Putamen (tissue), 1 donor: ENCODE measurements at places on chromosomes 6 and 20.

DNA sequence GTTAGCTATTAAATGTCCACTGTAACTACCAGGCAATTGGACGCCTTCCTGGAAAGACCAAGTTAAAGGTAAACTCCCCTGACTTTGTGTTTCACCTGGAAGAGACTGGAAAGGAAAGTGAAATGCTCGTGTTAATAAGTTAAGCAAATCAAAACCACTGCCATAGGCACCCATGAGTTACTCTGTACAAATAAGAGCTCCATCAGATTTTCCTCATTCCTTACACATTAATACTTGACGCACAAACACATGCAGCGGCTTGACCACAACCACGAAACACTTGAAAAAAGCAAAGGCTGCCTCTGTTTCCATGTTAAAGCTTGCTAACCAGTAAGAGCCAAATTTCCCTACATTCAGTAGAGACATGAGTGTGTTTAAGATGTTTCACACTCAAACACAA, 19.8 kb downstream of the GCM1 start:
- DNase-seq = no peak

GRCh38 chr6:70725817-70726415, 58.2 kb downstream of the SMAP1 start:
- DNase-seq = no peak

DNA sequence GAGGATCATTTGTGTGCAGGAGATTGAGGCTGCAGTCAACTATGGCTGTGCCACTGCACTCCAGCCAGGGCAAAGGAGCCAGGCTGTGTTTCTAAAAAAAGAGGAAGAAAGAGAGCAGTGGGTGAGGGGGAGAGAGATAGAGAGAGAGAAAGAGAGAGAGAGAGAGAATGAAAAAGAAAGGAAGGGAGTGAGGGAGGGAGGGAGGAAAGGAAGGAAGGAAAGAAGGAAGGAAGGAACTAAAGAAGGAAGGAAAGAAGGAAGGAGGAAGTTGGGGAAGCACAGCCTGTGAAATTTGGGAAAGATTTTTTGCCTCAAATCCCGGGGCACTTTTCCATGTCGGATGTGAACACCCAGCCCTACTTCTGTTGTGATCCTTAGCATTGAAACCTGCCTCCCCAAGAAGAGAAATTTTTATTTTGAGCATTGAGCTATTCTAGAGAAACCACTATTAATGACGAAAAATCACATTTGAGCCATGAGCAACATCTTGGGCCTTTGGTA, 57.8 kb downstream of the FOXA2 start:
- DNase-seq = no peak

DNA sequence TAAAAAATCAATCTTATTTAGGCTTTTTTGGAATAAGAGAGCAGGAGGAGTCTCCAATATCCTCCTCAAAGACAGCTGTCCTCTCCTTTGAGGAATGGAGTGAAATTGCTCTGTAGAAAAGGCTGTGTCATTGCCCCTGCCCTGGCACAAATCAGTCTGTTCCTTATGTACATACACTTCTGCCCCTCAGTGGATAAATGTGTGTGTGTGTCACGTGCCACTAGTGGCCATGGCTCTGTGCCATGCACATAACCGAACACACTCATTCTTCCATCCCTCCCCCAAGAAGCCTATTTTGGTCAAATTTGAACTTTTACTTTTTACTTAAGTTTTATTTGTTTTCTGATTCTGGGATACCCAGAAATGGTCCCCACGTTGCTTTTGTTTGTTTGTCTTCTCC, 49.2 kb downstream of the ANKS1A start:
- no peak for DNase-seq

DNA sequence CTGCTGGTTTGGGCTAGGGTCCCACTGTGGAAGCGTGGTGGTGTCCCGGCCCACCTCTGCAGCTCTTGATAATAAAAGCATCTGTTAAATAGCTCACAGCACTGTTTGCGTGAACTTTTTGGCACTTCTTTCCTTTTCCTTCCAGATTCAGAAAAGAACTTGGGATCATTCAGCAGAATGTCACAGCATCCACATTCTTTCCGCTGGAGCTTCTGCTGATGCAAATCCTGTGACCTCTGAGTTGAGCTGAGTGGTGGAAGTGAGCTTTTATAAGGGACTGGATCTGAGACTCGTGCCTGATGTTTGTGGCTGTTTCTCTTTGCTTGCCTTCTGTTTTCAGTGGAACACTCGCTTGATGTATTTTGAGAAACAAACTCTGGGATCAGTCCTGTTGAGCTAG, 3.9 kb downstream of the OSBPL2 start:
- DNase-seq = no peak

DNA sequence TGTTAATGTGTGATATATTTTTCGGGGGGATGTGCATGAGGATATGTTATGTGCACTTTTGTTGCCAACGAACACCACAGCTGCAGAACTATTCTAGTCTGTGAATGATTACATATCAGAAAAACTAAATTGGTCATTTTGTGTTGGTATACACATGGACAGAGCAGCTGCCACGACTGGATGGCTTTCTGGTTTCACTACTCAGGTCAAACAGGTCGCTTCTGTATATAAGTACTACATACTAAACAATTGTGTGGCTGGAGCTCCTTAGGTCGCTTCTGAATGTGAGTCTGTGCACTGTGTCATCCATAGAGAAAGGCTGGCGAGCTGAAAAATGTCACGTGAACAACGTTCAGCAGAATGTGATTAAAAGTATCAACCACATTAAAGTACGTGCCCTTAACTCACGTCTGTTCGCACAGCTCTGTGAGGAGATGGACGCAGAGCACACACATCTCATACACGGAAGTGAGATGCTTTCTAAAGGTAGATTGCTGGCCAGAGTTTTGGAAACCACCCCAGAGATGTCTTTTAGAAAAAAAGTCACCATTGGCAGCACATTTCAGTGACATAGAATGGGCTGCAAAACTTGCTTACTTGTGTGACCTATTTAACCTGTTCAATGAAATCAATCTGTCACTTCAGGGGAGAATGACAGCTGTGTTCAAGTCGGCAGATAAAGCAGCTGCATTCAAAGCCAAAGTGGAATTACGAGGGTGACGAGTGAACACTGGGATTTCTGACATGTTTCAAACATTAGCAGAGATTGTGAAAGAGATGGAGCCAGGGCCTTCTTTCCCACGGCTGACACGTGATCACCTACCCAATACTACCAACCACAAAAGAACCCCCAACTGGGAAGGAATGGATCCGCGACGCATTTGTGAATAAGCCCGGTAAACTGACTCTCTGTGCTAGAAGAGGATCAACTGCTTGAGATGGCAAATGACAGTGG, 176.6 kb downstream of the PDE10A start:
- DNase-seq = no peak

GRCh38 chr6:143038833-143039232, 21.9 kb upstream of the AIG1 start:
- DNase-seq = no peak

- DNase-seq = no peak
These were observed 151.6 kb upstream of the KCNG1 start for GRCh38 chr20:51174536-51174935.

DNA sequence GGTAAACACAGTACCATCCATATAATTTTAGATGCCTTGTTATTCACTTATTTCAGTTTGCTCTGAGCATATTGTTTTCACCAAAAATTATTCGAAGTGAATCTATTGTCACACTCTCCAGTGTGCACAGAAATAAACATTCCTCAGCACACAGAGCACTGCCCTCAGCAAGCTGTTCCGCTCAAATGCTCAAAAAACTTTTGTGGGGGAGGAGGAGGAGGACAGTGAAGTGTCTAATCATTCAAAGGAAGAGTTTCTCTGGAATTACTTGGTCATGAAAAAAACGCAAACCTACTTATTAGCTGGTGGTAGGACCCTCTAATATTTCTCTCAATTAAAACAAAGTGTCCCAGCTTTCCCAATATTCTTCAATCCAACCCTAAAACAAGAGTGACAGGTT, 88.3 kb downstream of the DTNBP1 start:
- DNase-seq = no peak

DNA sequence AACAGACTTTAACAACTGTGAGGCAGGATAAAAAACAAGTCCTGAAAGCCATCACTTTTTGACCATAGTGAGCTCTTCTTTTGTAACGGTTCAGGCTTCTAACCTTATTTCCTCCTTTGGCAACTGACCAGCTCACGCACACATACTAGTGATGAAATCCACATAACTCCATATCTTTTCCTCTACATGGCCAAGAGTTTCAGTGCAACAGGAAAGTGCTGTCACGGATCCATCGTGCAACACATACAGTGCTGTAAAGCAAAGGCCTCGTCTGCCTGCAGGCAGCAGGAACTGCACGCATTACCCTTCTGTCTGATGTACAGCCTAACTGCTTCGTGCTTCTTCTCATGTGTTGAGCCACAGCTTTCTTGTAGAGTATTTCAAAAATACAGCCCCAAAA, 108.5 kb downstream of the EPM2A start:
- DNase-seq = no peak

DNA sequence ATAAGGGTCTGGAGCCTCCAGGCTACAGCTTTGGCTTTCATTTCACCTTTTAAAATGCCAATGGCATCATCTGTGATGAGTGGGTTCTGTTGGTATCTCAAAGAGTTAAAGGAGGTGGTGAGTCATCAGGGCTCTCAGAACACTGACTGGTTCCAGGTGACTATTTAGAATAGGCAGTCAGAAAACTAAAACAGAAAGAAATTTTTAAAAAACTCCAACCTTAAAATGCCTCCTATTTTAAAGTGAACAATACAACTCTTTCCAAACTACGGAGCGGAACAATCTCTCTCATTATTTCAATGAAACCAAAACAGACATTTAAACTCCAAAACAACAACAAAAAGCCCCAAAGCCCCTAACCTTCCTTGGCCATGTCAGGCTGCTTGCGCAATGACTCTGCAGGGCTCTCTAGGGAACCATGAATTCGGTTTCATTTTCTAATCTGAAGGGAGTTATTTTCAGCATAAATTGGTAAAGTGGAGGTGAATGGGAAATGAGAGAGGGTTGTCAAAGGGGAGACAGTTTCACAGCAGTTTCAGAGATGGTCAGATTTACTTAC, 194.9 kb downstream of the KIF6 start:
- no peak for DNase-seq

- DNase-seq = no peak
These were observed 102.2 kb downstream of the SOD2 start for GRCh38 chr6:159590835-159591234.

DNA sequence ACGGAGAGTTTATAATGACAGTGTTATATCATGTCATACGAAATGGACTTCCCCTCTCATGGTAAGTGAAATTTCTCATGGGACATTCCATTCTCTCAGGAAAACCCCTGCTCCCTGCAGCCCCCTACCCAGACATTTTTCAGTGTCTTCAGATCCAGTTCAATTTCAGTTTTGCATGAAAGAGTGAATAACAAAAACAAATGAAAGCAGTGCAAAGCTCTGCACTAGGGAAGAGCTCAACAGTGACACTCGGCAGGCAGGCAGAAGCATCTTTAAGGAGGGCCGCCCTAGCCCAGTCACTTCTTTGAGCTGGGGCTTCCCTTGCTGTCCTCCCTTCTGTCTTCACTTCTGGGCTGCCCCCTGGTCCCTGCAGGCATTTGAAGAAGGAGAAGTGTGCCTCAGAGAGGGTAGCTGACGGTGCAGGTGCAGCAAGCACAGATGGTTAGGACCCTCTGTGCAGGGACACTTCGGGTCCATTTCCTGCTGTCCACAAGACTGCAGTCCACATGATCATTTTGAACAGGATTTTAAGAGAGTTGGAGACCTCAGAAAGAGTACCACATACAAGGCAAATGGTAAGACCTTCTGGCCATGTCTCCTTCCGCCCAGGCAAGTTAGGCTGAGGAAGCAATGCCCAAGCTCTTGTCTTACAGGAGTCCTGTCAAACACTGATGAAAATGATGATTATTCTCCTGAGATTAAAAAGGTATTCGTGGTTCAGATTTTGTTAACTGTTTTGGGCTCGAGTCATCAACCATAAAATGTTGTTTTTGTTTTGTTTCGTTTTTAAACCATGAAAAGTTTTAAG, 5.4 kb upstream of the DUSP22 start:
- no peak for DNase-seq

GRCh38 chr6:13923527-13924145, 1.1 kb upstream of the RNF182 start:
- DNase-seq = no peak

DNA sequence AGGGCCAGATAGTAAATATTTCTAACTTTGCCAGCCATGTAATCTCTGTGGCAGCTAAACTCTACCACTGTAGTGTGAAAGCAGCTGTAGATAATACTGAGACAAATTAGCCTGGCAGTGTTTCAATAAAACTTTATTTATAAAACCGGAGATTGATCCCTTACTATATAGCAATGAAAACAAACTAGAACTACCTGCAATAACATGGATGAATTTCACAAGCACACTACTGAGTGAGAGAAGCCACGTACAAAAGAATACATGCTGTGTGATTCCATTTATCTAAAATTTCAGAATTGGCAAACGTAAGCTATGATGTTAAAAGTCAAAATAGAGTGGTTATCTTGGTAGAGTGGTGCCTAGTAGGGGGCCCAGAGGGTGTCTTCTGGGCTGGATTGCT, 198.7 kb upstream of the SGK1 start:
- no peak for DNase-seq

GRCh38 chr20:33862709-33863403, 51.7 kb downstream of the CHMP4B start:
- DNase-seq = no peak

- DNase-seq = no peak
These were observed 213.1 kb downstream of the RNF144B start for GRCh38 chr6:18600255-18600654.

GRCh38 chr6:83609248-83609647, 96.9 kb downstream of the PRSS35 start:
- no peak for DNase-seq

- no peak for DNase-seq
These were observed 545.6 kb downstream of the PKHD1 start for GRCh38 chr6:51541847-51542246.

DNA sequence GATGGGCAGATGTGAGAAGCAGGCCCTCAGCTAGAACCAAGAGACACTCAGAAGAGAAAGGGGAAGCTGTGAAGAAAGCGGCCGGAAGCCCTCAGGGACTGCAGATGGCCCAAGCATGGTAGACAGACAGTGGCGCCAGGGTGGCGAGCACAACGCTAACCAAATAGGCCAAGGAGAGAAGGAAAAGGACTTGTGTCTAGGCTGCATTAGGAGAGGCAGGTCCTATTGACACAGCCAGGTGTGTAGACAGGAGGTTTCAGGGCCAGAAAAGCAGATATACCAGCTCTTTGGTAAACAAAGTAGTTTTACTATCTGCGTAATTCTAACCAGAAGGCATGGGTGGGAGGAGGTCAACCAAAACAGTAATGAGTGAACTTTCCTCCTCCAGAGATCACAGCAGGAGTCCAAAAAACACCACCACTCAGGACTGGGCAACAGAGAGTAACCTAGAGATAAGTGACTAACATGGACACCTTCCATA, 15.8 kb upstream of the MAP7 start:
- no peak for DNase-seq

DNA sequence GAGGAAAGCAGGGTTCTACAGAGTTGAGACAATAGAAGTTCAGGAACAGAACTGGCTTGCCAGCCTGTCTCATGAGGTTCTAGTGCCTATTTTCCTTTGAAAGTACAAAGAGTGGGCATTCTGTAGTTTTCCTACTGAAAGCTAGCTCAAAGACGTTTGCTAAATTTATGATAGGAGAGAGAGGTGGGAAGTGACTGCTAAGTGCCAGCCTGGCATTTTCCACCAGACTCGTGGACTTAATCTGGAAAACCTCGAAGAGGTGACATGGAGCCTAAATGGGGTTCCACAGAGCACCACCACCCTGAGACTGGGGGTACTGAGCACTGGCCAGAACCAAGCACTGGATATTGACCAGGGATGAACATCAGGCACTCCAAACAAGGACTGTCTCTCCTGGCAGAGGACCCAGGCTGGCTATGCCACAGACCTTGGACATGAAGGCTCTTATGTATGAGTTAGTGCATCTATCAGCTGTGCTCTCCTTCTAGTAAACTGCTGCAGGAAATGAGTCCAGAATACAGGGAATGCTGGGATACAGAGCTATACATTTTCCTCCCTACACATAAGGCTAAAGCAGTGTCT, 7.1 kb downstream of the PEX6 start:
- DNase-seq = no peak
